Spleen (tissue), 13 donors: ENCODE measurements at places on chromosomes 12 and 14. TPM values are rescaled to one million over a fixed set of nuclear protein-coding genes. Genes with fewer than 3 reads are reported as not detected.

- no peak overlapping the region for H3K4me3 ChIP-seq
- no peaks in the 10 kb centered on the region for H3K36me3 ChIP-seq
- H3K27ac ChIP-seq, result peak overlapping the region; percentile 22
- no peak for DNase-seq
- no peaks in the 10 kb centered on the region for H3K27me3 ChIP-seq
These were observed 483.6 kb upstream of the RGS6 start for GRCh38 chr14:71448431-71449315.

DNA sequence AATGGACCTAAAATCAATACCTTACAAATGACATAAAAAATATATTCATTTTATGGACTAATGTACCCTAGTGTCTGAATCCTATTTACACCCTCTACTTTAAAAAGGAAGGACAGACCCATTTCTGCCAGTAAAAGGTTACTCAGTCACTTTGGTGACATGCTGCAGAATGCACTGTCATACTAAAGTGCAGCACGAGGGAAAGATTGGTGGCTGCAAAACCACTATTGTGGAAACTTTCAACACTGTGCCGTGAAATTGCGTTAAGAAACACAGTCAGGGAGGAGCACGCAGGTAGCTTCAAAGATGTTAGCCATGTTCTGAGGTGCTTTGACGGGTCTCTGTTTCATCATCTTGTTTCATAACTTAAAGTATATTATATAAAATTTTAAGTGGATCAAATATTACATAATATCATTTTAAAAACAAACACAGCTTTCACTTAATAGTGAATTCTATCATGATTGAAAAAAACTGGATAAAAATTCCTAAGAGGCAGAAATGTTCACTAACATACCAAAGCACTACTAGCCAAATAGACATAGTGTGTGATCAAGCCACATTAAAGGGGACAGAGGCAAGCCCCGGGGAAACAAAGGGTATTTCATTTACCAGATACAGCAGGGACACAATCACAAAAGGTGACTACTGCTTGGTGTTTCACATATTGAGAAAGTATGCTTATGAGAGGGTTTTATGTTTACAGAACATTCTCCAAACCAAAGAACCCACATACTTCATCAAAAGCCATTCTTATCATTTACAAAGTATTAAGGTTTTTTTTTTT lies 330.8 kb upstream of the SOX5 start:
- no peaks in the 10 kb centered on the region for H3K4me1 ChIP-seq
- H3K4me3 ChIP-seq, result no peak overlapping the region
- H3K27ac ChIP-seq, result no peak overlapping the region
- no peaks in the 10 kb centered on the region for H3K36me3 ChIP-seq
- H3K27me3 ChIP-seq, result no peaks in the 10 kb centered on the region
- no peak for DNase-seq

The SLC24A4 gene
- 6.2 TPM for total RNA-seq

- H3K27me3 ChIP-seq, result no peaks in the 10 kb centered on the region
- no peak for DNase-seq
- H3K4me3 ChIP-seq, result no peak overlapping the region
- peaks cover 5% of the 10 kb centered on the region for H3K4me1 ChIP-seq
- H3K27ac ChIP-seq, result no peak overlapping the region
These were observed 268.9 kb downstream of the RAD51B start for GRCh38 chr14:68088451-68088854.

The CCDC196 gene
- not detected for total RNA-seq
